ENCODE measurements at places on chromosomes 3 and 15.
A peak's percentile ranks its signal among the peaks of the same experiment; 100 is the strongest.

GRCh38 chr3:24020036-24020691, 75.1 kb downstream of the NR1D2 start:
- DNase-seq = peak; percentile 11

DNA sequence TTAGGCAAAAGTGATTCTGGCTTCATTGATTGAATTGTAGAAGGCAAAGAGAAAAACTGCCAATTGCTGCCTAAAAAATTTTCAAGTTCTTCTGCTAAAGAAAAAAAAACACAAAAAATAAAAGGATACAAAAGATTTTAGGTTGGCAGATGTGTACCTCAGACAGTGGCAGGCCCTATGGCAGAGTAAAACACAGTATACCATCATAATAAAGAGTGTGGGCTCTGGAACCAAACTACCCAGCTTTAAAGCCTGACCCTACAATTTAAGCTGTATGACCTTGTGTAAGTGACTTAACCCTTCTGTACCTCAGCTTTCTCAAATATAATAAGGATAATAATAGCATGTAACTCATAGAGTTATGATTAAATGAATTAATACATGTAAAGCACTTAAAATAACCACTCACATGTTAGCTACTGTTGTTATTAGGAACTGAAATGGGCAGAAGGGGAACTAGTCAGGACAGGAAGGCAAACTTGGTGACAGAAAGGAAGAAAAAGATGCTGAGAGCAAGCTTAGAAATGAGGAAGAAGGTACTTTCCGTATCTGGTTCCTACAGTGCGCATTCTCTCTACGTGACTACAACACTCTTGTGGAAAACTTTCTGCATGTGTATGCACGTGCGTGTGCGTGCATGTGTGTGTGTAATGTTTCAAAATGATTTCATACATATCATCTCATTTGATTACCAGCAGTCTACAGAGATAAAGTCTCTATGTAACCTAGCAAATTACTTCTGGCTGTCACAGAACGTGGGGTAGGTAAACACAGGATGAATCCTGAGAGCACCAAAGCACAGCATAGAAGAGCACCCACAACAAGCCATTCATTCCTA, 13.6 kb upstream of the GATM start:
- DNase-seq = no peak

DNA sequence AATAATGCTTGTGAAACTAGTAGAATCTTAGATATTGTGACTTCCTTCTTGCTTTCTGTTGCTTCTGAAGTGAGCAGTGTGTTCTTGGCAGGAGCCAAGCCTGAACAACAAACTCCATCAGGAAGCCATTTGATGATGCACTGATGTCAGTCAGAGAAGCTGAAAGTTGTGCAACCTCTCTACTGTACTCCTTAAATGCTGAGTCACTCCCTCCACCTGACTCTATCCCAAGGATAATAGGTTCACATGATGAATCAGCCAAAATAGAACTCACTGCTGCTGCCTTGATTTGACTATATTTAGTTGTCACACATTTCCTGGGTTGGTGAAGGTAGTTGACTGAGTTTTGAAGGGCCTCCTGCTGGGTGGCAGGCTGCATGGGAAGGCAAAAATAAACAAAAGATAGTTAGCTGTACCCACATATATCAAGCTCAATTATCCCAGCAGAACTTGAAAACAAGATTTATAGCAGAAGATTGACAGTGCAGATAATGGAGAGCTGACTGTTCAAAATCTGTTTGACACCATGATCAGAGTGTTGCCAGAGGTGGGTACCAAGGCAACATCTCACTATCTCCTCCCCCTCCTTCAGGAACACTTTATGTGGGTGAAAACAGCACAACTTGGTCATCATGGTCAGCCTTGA, 328.4 kb upstream of the DPH6 start:
- DNase-seq = no peak

GRCh38 chr15:70856884-70857561, 3.1 kb upstream of the LARP6 start:
- no peak for DNase-seq

- DNase-seq = no peak
Observed at GRCh38 chr15:44801364-44801763, 65.0 kb downstream of the TRIM69 start.

DNA sequence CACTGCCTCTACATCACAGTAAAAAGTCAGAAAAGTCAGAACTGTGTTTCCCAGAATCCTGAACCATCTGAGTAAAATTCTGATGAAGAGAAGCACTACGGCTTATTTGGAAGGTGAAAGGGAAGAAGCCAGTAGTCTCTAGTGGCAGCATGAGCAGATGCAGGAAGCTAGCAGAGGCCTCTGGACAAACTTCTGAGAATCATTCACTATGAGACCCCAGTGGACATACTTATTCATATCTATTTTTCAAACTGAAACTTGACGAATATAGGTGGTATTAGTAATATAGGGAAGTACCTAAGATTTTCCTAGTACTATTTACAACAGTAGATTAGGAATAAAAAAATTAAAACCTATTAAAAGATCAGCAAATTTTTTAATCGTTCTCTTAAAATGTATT, 272.8 kb upstream of the TTC14 start:
- DNase-seq = no peak

- no peak for DNase-seq
Observed at GRCh38 chr3:15769256-15769915, 28.4 kb downstream of the ANKRD28 start.

DNA sequence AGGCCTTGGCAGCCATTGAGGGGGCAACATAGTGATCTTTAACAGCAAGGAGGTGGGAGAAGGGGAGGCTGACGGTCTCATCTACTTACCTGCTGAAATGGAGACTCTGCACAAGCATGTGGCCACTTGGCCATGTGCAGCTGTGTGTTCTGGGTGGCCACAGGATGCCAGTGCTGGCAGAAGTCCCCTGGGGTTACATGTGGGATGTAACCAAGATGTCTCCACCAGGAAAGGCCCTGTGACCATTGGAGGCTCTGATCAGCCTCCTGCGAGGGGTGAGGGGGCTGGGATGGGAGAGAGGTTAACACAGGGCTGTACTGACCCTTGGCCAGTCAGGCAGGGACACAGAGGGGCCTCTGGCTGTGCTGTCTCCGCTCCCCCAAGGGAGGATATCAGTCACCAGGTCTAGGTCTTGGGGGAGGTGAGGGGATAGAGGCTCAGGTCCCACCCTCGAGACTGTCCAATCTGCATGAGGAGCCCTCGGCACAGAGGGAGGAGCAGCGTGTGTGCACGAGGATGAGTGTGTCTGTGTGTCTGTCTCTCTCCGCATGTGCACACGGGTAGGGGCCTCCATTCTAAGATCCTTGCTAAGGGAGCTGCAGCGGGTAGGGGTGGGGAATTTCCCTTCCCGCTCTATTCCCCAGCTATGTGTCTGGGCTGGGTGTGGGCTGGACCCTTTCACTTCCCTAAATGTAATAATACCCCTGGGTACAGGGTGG, 19.5 kb downstream of the PRKCD start:
- DNase-seq = no peak

GRCh38 chr3:170044271-170044670, 6.5 kb downstream of the GPR160 start:
- no peak for DNase-seq

DNA sequence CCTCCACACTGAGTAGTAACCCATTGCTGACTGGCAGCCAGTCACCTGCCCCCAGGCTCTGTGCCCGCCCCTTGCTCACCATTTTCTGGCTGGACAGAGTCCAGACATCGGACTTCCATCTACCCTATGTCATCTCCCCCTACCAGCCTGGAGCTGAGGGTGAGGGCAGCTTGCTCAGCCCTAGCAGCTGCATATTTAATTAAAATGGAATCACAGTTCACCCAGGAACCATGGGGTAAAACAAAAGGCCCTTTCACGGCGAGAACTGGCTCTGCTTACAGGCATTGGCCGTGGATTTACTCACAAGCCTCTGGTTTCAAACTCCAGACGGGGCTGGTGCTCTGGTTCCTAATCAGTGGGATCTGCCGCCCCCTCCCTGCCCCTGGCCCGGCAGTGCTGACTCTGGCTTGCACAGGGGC, 94.9 kb upstream of the ATP2B2 start:
- no peak for DNase-seq

GRCh38 chr15:87038404-87038803, 958.7 kb downstream of the AGBL1 start:
- no peak for DNase-seq

DNA sequence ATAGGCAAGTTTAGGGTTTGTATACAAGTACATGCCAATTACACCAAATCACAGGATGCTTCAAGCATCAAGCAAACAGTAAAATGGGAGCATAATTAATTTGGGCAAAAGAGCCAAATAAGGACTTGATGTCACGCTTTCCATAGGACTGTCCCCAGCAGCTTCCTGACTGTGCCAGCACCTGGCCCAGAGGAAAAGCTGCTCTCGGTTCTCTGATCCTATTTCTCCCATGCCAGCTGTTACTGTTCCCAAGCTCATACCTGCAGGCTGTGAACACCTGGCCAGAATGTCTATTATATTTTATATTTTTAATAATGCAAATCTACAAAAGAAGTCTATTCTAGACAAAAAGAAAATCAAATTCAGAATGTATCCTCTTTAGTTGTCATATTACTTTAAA, 12.2 kb downstream of the ZXDC start:
- DNase-seq = no peak

DNA sequence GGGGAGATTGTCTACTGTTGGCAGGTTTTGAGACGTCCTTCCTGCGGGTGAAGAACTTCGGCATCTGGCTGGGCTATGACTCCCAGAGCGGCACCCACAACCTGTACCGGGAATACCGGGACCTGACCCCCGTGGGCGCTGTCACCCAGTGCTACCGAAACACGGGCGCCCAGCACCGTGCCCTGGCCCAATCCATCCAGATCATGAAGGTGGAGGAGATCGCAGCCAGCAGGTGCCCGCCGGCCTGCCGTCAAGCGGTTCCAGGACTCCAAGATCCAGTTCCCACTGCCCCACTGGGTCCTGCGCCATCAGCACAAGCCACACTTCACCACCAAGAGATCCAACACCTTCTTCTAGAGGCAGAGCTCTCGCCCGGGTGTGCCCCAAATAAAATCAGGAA, 194.9 kb upstream of the EPHA6 start:
- no peak for DNase-seq

- DNase-seq = no peak
Observed at GRCh38 chr3:66037330-66037985, 1.3 kb downstream of the MAGI1 start.

GRCh38 chr3:185537369-185537970, 14.9 kb downstream of the LIPH start:
- DNase-seq = peak; percentile 14

GRCh38 chr15:65409036-65409631, 13.6 kb downstream of the IGDCC4 start:
- DNase-seq = no peak

- peak; percentile 26 for DNase-seq
Observed at GRCh38 chr3:109806929-109807328, 469.6 kb upstream of the DPPA4 start.

DNA sequence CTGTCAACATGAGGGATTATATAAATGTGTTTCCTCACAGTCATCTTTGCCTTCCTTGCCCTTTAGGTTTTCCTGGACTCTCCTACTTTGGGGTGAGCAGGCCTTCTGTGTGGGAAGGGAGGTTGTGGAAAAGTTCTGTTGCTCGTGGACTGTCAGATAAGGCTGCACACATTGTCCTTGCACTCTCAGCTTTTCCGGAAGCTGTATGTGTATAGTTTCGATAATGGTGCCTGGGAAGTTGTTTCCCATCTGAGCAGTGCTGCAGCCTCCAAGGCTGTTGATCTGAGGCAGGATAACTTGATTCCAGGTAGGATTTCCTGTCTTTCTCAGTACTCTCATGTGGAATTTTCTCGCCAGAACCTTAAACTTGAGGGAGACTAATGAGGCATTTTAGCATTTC, 297.8 kb upstream of the AZI2 start:
- DNase-seq = no peak

DNA sequence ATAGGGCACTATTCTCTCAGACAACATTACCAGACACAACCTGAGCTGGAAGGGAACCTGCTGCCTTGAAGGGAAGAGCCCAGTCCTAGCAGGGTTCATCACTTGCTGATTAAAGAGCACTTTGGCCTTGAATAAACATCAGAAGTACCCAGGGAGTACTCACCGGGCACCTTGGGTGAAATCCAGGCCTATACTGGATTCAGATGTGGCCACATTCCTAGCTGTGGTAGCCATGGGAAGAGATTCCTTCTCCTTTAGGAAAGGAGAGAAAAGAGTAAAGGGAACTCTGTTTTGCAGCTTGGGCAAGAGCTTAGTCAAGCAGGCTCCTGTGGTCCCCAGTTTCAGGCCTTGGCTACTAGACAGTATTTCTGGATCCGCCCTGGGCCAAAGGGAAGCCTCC, 195.0 kb downstream of the SPATA16 start:
- no peak for DNase-seq

DNA sequence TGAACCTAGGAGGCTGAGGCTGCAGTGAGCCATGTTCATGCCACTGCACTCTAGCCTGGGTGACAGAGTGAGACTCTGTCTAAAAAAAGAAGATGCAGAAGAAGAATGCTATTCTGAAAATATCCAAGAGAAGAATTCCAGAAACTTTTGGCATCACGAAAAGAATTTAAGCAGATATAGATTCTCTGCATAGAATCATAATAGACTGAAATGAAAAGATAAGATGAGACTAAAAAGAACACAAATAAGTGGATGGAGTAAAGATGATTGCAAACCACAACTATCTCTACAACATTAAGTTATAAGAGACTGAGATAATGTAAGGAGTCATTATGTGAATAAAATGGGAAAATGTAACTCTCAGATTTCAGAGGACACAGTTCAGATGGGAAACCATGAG, 140.7 kb upstream of the TMC3 start:
- DNase-seq = no peak

- DNase-seq = no peak
Observed at GRCh38 chr3:148970271-148970670, 21.1 kb upstream of the GYG1 start.

GRCh38 chr3:53074761-53075742, 29.2 kb upstream of the SFMBT1 start:
- DNase-seq = no peak

DNA sequence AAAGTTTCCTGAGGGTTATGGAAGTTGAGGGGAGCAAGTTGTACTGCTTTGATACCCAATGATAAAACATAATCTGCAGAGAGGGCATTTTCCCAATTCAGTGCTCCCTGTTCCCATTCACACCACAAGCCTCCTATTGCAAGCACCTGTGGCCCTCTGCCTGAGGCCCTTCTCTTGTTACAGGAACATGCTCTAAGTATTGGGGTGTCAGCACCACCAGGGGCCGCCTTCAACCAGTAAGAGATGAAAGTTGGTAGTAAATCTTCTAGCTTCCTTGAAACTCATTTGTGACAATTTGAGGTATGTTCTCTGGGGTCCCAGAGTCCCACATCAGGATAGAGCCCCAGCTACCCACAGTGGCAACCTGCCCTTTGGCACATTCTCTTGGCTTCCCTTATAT, 265.4 kb upstream of the ARHGEF26 start:
- no peak for DNase-seq

DNA sequence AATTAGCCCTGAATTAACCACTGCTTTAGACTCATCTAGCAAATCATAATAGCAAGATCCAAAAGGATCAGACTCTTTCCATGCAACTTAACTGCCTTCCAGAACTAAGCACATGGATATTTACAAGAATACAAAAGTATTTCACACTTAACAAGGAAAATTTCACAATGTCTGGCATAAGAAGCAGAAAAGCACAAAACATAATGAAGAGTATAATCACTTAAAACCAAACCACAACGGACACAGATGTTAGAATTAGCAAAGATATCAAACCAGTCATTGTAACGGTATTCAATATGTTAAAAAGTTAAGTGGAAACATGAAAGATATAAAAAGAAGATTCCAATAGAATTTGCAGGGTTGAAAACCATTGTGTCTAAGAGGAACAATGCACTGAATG, 51.5 kb upstream of the COL6A6 start:
- DNase-seq = no peak

GRCh38 chr3:112651516-112651915, 10.6 kb upstream of the CCDC80 start:
- no peak for DNase-seq

GRCh38 chr3:156216852-156217251, 96.5 kb downstream of the KCNAB1 start:
- DNase-seq = no peak

Data from activated naive CD4-positive, alpha-beta T cell treated with anti-CD3 and anti-CD28 coated beads, Interleukin-2, amount 50 U/mL, for 16 hours (primary cell).